ENCODE measurements at places on chromosomes 7 and 10. TPM values are rescaled to one million over a fixed set of nuclear protein-coding genes. Genes with fewer than 3 reads are reported as not detected.

The CDK14 gene
- 25.1 TPM for polyA plus RNA-seq

The ACBD7 gene
- 7.8 TPM for polyA plus RNA-seq

The MAT1A gene
- not detected for polyA plus RNA-seq

The COL26A1 gene
- 39.0 TPM for polyA plus RNA-seq

The HOXA7 gene
- not detected for polyA plus RNA-seq

The KIAA1217 gene
- polyA plus RNA-seq = 0.20 TPM

The DPYSL4 gene
- polyA plus RNA-seq = 143 TPM

The VWC2 gene
- polyA plus RNA-seq = 4.6 TPM

The PDZD8 gene
- polyA plus RNA-seq = 17.1 TPM

The ITPRID1 gene
- not detected for polyA plus RNA-seq

The ODAD2 gene
- polyA plus RNA-seq = not detected

The OR2A1 gene
- not detected for polyA plus RNA-seq

The FAM180A gene
- not detected for polyA plus RNA-seq

The CADPS2 gene
- 5.0 TPM for polyA plus RNA-seq

The CPA4 gene
- 8.9 TPM for polyA plus RNA-seq

The VWDE gene
- 0.48 TPM for polyA plus RNA-seq

The ADAMTS14 gene
- not detected for polyA plus RNA-seq

The NKX2-3 gene
- polyA plus RNA-seq = not detected

The FOXI2 gene
- not detected for polyA plus RNA-seq

The SLC25A28 gene
- polyA plus RNA-seq = 79.9 TPM

The FBXO24 gene
- polyA plus RNA-seq = 0.52 TPM

The TFPI2 gene
- polyA plus RNA-seq = not detected

The STK17A gene
- polyA plus RNA-seq = 6.9 TPM

The H2AZ2 gene
- 152 TPM for polyA plus RNA-seq

The NEUROD6 gene
- not detected for polyA plus RNA-seq

The A1CF gene
- polyA plus RNA-seq = not detected

The CEP55 gene
- polyA plus RNA-seq = 0.67 TPM

The NXPH1 gene
- polyA plus RNA-seq = 24.9 TPM

The NRCAM gene
- polyA plus RNA-seq = 90.9 TPM

The EBLN1 gene
- not detected for polyA plus RNA-seq

The SP8 gene
- 8.4 TPM for polyA plus RNA-seq

The CNPY1 gene
- polyA plus RNA-seq = 4.2 TPM

The CALML5 gene
- polyA plus RNA-seq = not detected

The NODAL gene
- polyA plus RNA-seq = 0.46 TPM

The POLR2J2 gene
- 1.3 TPM for polyA plus RNA-seq

The ABLIM1 gene
- polyA plus RNA-seq = 9.6 TPM

The CHAT gene
- not detected for polyA plus RNA-seq

The CPA1 gene
- not detected for polyA plus RNA-seq

The TAS2R4 gene
- 2.3 TPM for polyA plus RNA-seq

The LIPJ gene
- polyA plus RNA-seq = 0.15 TPM

The PAX4 gene
- polyA plus RNA-seq = not detected

The CLDN3 gene
- not detected for polyA plus RNA-seq

The LFNG gene
- polyA plus RNA-seq = 1.5 TPM

The AFAP1L2 gene
- polyA plus RNA-seq = 1.2 TPM

The PKD2L1 gene
- not detected for polyA plus RNA-seq

The MICALL2 gene
- polyA plus RNA-seq = 12.8 TPM

The DKK1 gene
- 0.12 TPM for polyA plus RNA-seq

The CTAGE4 gene
- polyA plus RNA-seq = not detected

The LIPM gene
- polyA plus RNA-seq = not detected

The TRPV6 gene
- 0.30 TPM for polyA plus RNA-seq

The ARHGEF5 gene
- not detected for polyA plus RNA-seq
